ENCODE measurements at places on chromosomes 12 and 14. TPM values are rescaled to one million over a fixed set of nuclear protein-coding genes. Genes with fewer than 3 reads are reported as not detected.

HOXC12 gene
- total RNA-seq, result not detected

GRIP1 gene
- 12.5 TPM for total RNA-seq

DNA sequence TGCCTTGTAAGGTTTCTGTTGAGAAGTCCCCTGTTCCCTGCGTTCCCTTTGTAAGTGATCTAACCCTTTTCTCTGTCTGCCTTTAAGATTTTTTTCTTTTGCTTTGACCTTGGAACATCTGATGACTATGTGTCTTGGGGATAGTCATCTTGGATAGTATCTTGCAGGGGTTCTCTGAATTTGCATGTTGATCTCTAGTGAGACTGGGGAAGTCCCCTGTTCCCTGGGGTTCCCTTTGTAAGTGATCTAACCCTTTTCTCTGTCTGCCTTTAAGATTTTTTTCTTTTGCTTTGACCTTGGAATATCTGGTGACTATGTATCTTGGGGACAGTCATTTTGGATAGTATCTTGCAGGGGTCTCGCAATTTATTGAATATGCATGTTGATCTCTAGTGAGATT, 38.2 kb upstream of the TMX1 start:
- H3K4me3 ChIP-seq, result no peak overlapping the region
- no peak for DNase-seq
- no peaks in the 10 kb centered on the region for H3K36me3 ChIP-seq
- no peak overlapping the region for H3K27ac ChIP-seq

- DNase-seq, result no peak
- peak overlapping the region; percentile 6 for H3K27ac ChIP-seq
- H3K27me3 ChIP-seq, result no peaks in the 10 kb centered on the region
- peaks cover 33% of the 10 kb centered on the region for H3K36me3 ChIP-seq
Measured at GRCh38 chr14:58272588-58273372, 25.6 kb upstream of the ARID4A start.

TAMALIN gene
- total RNA-seq, result 17.7 TPM

DNA sequence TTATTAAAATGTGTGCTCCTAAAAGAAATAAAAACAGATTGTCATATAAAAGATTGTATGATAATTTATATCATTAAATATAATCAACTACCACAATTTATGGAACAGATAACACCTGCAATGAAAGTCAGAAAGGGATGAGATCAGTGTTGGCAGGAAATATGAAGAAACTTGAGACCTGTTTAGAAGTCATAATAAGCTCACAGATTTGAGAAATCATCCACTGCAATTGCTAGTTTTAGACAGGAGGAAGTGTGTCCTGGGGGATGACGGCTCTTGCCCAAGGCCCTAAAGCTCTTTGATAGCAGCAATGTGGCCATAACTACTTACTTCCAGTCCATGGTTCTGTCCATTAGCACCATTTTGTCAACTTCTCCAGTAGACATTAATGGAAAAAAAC, 122.8 kb upstream of the SOX5 start:
- H3K4me1 ChIP-seq, result peaks cover 16% of the 10 kb centered on the region
- H3K4me3 ChIP-seq, result no peak overlapping the region
- H3K36me3 ChIP-seq, result no peaks in the 10 kb centered on the region
- DNase-seq, result no peak

DNA sequence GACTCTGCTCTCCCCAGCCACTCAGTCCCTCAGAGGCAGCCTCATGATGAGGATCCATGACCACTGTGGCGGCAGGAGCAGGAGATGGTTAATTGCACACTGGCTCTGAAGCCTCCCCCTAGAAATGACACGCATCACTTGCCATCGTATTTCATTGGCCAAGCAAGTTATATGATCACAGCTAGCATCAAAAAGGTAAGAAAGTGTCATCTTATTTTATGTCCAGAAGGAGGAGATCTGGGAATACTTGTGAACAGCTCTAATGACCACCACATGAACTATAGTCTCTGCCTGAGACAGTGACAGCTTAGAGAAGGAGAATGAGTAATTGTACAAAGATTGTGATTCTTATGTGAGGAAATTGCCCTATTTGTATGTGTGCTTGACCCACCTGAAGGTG, 363.4 kb downstream of the NUAK1 start:
- no peak overlapping the region for H3K27ac ChIP-seq
- no peaks in the 10 kb centered on the region for H3K36me3 ChIP-seq
- H3K4me1 ChIP-seq, result peaks cover 6% of the 10 kb centered on the region
- no peak overlapping the region for H3K4me3 ChIP-seq
- DNase-seq, result no peak

- no peak for DNase-seq
- peaks cover 17% of the 10 kb centered on the region for H3K27me3 ChIP-seq
- no peak overlapping the region for H3K27ac ChIP-seq
- H3K4me3 ChIP-seq, result peak overlapping the region; percentile 46
Measured at GRCh38 chr14:102930138-102930752, 7.8 kb downstream of the AMN start.

DNA sequence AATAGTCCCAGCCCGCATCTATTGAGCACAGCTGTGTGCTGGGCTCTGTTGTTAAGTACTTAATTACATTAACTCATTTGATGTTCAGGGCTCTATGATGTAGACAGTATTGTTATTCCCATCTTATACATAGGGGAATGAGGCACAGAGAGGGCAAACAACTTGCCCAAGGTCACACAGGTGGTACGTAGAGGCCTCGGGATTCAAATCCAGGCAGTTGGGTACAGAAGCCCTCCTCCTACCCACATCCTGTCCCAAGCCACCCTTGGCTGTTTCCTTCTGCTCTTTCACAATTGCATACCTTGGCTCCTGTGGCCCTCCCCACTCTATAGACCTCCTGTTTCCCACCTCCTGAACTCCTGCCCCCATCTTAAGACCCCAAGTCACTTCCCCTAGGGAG, 10.0 kb upstream of the GPR68 start:
- DNase-seq, result no peak
- no peak overlapping the region for H3K27ac ChIP-seq
- H3K4me3 ChIP-seq, result no peak overlapping the region
- no peaks in the 10 kb centered on the region for H3K27me3 ChIP-seq
- H3K36me3 ChIP-seq, result no peaks in the 10 kb centered on the region
- peaks cover 49% of the 10 kb centered on the region for H3K4me1 ChIP-seq

DNA sequence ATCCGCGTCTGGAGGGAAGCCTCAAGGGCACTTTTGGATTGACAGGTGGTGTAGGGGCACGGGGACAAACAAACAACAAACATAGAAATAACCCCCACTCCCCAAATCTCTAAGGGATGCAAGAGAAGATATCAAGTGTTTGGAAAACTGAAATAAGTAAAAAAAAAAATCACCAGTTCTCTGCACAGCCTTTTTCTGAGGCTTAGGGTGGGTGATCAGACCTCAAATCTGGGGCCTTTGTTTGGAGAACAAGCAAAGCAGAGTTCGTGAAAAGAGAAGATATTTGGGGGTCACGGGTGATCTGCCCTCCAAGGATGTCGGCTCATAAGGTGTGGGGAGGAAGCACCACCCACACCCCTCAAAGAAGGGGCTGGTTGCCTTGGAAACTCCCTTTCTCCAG, 10.7 kb downstream of the TBX5 start:
- no peak for DNase-seq
- no peaks in the 10 kb centered on the region for H3K27me3 ChIP-seq
- H3K36me3 ChIP-seq, result peaks cover 20% of the 10 kb centered on the region
- no peak overlapping the region for H3K4me3 ChIP-seq
